NCI-H2081 (cell line): ENCODE measurements at places on chromosomes 11 and 22.

- peak; percentile 60 for DNase-seq
These were observed 145.7 kb downstream of the TENM4 start for GRCh38 chr11:79294845-79295731.

DNA sequence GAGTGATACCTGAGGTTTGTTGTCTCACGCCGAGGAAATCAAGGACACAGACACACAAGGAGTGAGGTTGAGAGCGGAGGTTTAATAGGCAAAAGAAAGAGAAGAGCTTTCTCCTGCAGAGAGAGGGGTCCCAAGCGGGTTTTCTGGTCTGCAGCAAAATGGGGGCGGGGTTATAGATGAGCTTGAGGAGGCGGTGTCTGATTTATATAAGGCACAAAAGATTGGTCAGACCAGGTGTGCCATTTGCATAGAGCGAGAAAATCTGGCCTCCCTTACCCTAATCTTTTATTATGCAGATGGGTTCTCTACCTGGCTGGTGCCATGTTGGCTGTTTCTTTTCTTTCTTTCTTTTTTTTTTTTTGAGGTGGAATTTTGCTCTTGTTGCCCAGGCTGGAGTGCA lies 11.8 kb downstream of the C11orf96 start:
- DNase-seq = no peak

- no peak for DNase-seq
These were observed 850.1 kb downstream of the NTM start for GRCh38 chr11:132220474-132220873.

DNA sequence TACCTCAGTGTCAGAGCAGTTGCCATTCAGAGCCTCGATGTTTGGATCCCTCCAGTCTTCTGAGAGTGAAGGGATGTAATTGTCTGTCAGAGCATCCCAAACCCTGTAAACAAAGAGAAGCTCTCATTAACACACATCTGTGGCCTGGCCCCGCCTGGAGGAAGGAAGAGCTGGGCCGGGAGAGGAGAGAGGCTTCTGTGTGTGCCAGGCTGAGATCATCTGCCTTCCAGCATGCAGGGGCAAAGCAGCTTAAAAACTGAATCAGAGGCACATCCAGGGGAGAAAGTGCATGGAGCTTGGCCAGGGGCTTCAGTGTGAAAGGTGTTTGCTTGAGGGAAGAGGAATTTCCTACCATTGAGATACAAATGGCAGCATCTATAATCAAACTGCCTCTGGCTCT lies 14.5 kb downstream of the FEZ1 start:
- DNase-seq = no peak

DNA sequence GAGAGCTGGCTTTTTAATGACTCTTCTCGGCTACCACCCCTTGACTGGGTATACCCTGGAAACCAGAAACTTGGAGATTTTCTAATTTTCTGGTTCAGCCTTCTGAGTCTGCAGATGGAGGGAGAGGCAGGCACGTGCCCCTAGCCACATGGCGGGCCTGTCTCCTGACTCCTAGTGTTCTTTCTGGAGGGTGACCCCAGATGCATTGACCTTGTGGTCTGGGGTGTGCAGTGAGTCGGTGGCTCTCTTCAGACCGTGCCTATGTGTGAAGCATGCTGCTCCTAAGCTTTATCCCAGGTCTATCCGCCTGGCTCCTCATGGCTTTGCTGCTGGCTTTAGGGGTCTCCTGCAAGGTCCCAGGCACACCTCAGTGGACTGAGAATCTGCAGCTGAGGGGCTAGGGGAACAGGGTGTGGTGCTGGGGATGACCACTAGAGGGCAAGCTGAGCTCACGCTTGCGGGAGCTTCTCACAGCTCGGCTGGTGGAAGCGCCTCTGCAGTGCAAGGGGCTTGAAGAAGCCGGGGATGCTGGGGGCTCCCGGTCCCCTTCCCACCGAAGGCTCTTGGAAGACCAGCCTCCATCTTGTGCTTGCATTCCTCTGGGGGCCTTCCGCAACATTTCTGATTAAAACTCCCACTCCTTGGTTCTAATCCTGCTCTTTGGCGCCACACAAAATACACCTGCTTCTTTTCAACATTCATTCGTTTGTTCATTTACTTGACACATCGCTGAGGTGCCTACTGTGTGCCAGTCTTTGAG lies 51.8 kb downstream of the OTOG start:
- DNase-seq = peak; percentile 69

GRCh38 chr11:28026634-28027290 lies 81.2 kb downstream of the KIF18A start:
- DNase-seq = no peak

DNA sequence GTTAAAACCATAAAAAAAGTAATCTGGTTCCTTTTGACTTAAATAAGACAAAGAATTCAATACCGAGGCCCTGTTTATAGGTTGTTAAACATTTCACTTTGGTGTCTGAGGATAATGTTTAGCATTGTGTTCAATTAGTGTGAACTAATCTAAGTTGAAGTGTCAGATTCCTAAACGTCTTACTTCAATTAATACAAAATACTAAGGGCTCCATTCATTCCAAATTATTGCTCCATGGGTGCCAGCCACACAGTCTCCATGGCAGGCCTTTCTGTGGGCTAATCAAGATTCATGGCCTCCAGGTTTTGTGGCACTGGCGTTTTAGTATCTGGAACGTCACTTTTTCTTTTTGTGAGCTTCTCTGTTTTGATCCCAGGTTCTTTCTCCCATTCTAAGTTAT lies 89.4 kb downstream of the TMEM135 start:
- peak; percentile 39 for DNase-seq
